ENCODE measurements at places on chromosomes 2 and 18. TPM values are rescaled to one million over a fixed set of nuclear protein-coding genes. Genes with fewer than 3 reads are reported as not detected.

GRCh38 chr18:51193621-51194287 lies 3.7 kb downstream of the MEX3C start:
- no peak for DNase-seq

- DNase-seq, result no peak
These were observed 47.9 kb upstream of the CCDC150 start for GRCh38 chr2:196591621-196592022.

ZSWIM2 gene
- not detected for total RNA-seq

- DNase-seq, result no peak
These were observed 279.1 kb downstream of the ZEB2 start for GRCh38 chr2:144240656-144241339.

LBX2 gene
- total RNA-seq, result 0.51 TPM

All from cardiac septum (tissue), 1 donor.